ENCODE measurements at places on chromosomes 3 and 15.

GRCh38 chr3:194103983-194104751 is 31.8 kb upstream of the HES1 start:
- DNase-seq = no peak

GRCh38 chr3:140442621-140443020 is 235.2 kb upstream of the TRIM42 start:
- DNase-seq = no peak

DNA sequence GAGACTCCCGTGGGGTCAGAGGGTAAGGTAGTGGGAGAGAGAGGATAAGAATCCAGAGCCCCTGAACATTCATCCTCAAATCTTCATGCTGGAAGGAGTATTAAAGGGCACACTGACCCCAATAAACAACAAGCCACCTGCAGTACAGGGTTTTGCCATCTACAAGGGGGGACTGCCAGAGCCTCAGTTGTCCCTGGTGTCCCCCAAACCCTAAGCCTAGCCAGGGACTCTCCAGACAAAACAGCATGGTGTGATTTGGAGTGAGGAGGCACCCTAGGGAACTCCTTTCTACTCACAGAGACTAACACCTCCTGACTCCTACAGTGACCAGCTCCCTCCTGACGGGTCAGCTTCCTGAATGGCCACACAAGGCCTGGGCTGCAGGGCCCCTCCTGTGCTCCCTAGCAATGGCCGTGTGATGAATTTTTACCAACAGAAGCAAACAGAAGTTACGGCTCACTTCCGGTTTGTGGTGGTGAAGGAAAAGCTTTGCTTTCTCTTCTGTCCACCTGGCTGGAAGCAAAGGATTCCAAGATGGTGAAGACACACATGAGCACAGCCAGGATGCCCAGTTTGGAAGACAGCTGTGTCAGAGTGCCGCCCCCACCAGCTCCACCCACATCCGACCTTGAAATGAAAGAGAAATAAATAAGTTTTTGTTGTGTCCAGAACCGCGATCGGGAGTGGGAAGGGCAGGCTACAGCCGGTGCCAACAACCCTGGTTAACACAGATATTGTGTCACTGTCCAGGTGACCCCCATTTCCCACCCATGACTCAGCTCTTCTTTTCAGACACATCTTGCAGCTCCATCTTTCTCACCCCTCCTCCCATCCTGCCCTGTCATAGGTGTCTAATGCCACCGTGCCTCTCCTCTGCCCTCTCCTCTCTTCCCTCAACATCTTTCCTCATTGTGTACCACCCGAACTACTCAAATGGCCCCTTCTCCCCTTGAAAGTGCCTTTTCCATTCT is 69.6 kb upstream of the ATP13A3 start:
- DNase-seq = no peak

DNA sequence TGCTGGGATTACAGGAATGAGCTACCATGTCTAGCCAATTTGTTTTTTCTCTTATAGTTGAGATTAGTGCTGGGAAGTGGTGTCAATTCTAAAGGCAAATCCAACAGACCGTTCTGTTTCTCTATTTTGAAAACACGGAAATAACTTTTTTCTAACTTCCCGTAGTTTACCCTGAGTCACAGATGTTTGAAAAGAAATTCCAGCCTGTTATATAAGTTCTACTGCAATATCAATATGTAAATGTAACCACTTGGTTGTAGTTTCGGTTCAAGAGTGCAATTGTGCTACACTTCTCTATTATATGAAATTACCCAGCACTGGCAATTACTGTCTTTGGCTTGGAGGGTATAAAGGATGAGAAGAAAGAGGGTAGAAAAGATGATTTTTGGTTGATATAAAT is 22.3 kb upstream of the GNB4 start:
- no peak for DNase-seq

DNA sequence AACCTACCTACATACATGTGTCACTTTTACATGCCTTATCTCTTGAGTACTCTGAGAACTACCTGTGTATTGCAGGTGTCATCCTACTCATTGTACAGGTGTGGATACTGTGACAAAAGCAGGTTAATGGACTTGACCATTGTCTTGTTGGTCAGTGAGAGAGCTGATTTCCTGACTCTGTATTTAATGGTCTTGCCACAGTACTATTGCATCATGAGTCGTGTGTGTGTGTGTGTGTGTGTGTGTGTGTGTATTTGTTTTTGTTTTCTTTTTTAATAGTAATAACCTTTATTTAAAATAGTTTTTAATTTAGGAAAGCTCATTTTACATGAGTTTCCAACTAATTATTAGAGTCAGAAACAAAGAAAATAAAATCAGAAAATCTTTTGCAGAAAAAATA is 7.7 kb downstream of the SELENOT start:
- no peak for DNase-seq

- no peak for DNase-seq
These were observed 211.8 kb downstream of the NAALADL2 start for GRCh38 chr3:175070946-175071345.

GRCh38 chr3:148940983-148941382 is 50.4 kb upstream of the GYG1 start:
- DNase-seq = no peak

GRCh38 chr15:77716632-77717332 is 84.1 kb upstream of the LINGO1 start:
- DNase-seq = no peak

GRCh38 chr15:98955961-98956723 is 51.5 kb downstream of the PGPEP1L start:
- no peak for DNase-seq

DNA sequence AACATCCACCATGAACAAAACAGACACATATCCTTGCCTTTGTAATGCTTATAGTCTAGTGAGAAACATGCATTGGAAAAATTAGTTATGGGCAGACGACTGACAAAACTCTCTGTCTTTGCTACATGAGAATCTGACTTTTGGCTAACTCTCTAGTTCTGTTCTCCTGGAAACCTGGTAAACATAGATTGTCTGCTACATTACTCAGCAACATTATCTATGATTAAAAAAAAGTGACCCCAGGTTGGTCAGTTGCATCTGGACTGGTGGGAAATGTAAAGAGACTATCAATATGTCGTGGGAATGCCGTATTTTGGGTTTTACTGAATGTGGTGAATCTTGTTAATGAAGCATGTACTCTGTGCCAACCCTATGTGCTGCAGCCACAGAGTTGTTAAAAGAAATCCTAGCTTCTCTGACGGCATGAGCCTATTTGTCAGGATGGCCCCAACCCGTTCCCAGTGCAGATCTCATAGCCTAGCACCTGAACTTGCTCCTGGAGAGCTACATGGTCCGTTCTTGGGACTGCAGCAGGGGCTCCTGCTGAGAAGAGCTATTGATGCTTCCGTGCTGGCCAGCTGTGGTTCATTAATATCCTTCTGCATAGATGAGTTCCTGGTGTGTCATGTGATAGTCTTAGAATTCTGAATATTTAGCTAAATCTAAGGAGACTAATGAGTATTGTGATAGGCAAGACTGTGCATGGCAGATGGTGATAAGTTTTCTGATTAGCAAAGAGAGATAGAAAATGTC is 311.7 kb upstream of the ZNF717 start:
- no peak for DNase-seq

- no peak for DNase-seq
These were observed 4.7 kb upstream of the CALML4 start for GRCh38 chr15:68209735-68210408.

GRCh38 chr3:102083473-102083872 is 234.2 kb downstream of the NFKBIZ start:
- DNase-seq = no peak

GRCh38 chr3:70603103-70603502 is 290.7 kb upstream of the MDFIC2 start:
- DNase-seq = no peak

DNA sequence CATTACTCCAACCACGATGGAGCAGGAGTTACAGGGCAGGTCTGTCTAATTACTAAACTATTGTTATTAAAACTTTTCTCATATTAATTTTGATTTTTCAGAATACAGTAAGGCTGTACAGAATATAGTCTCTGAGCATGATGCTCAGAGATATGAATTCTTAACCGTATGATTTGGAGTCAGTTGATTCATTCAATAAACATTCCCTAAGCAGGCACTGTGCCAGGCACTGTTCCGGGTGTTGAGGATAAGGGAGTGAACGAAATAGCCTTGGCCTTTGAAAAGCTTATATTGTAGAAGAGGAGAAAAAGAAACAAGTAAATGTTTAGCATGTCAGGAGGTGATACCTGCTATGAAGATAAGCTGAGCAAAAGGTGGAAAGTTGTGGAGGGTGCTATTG is 187.3 kb downstream of the KCNAB1 start:
- no peak for DNase-seq

- DNase-seq = no peak
These were observed 4.8 kb downstream of the HAPLN3 start for GRCh38 chr15:88890495-88890894.

GRCh38 chr3:46632792-46633191 is 20.5 kb downstream of the FAM240A start:
- no peak for DNase-seq

GRCh38 chr15:88621789-88622604 is 857 bp downstream of the AEN start:
- no peak for DNase-seq

DNA sequence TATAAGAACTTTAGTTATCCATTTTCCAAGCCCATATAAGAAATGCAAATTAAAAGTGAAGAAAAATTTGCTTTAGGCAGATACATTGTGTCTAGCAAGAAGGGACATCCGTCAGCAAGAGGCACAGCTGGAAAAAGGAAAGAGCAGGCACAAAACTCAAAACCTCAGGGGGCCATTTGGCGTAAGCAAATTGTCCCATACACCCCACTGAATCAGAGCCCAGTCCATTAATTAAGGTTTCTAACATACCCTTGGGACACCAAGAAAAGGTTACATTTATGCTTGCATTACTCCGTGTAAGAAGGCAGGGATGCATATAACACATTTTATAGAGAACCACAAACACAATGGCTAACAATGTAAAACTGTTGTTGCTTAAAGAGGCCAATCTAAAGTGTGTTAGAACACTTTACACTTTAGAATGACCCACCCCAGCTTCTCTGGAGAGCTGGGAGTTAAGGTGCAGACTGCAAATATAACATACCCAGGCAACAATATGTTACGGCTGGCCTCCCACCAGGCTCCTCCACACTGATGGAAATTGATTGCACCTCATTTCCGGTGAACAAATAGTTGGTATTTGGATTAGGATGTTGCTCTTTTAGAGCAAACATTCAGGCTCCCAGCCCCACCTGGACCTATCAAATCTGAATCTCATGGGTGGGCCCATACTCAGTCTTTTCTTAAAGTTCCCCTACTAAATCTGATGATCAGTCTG is 23.2 kb downstream of the SEMA5B start:
- no peak for DNase-seq

DNA sequence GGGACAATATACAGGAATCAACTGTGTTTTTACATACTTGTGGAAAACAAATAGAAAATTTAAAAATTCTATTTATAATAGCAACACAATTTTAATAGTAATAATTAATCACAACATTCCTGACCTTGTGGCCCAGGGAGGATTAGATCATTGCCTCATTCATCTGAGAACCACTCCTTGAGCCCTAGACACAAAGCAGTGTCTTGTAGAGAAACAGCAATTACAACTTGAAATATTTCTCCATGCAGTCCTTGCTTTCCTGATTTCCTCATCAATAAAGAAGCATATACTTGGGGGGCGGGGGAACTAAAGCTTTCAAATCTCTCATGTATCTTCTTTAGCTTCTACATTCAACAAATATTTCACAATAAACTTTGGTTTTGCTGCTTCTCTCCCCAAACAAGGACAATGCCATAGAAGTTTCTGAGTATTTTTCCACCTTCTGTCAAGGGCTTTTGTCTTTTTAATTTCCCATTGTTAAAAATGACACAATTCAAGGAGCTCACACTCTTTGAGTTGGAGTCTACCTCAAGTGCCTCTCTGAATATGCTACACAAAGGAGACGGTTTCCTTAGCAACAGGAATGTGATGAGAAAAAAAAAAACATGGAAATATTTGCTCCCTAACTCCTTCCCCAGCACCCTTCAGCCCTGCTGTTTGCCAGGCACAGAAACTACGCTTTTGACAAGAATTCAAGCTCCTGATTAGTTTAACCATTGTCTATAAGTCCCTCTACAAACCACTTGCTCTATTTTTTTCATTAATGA is 118.8 kb downstream of the ARPP21 start:
- no peak for DNase-seq

DNA sequence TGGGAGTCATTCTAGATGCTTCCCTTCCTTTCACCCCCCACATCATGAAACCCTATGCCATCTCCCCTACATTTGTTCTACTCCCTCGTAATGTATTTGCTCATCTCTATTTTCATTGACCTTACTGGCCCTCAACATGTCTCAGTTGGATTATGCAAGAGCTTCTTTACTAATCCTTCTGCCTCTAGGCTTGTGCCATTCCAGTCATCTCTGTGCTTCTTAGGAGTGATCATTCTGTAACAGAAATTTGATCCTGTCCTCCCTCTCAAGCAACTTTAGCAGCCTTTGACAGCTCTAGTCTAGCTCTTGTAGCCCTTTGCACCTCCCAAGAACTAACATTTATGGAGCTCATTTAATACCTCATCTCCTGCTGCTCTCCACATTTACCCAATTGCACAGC is 64.7 kb downstream of the ISL2 start:
- DNase-seq = no peak

- DNase-seq = peak; percentile 37
These were observed 77.3 kb upstream of the MAGI1 start for GRCh38 chr3:66115858-66116654.

DNA sequence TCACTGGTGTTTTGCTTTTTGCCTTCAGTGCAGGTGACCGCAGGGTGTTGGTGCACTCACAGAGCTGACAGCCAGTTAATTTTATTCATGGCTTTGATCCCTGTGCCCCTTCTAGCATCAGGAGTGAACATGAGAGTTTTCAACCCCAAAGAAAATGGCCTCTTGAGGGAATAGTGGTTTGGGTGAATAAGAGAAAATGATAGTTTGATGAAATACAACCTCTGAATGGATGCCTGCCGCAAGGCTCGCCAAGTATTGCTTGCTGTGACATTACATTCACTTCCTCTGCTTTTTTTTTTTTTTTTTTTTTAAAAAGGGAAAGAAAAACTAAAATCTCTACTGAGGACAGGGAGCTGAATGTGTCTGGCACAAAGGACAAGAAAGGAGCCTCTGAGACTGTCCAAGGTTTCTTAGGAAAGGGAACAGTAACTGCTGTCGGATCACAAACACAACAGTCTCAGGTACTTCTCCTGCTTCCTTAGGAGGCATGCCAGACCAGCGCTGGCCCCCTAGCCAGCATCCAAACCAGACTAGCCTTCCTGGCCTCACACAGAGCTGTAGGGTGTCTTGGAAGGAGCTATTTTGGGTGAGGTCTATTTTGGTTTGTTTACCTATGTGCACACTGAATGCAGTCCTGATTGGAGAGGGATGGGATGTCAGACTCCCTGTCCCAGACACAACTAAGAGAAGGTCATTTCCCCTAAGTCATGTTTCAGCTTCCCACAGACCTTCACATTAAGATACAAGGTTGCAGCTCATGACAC is 29.0 kb downstream of the CCDC80 start:
- no peak for DNase-seq

GRCh38 chr3:49359623-49360022 is 1.5 kb upstream of the GPX1 start:
- no peak for DNase-seq

GRCh38 chr15:70414626-70415025 is 316.9 kb upstream of the TLE3 start:
- no peak for DNase-seq

GRCh38 chr15:50028326-50028725 is 90.7 kb downstream of the ATP8B4 start:
- DNase-seq = no peak
